ENCODE measurements at places on chromosomes 3 and 15.

DNA sequence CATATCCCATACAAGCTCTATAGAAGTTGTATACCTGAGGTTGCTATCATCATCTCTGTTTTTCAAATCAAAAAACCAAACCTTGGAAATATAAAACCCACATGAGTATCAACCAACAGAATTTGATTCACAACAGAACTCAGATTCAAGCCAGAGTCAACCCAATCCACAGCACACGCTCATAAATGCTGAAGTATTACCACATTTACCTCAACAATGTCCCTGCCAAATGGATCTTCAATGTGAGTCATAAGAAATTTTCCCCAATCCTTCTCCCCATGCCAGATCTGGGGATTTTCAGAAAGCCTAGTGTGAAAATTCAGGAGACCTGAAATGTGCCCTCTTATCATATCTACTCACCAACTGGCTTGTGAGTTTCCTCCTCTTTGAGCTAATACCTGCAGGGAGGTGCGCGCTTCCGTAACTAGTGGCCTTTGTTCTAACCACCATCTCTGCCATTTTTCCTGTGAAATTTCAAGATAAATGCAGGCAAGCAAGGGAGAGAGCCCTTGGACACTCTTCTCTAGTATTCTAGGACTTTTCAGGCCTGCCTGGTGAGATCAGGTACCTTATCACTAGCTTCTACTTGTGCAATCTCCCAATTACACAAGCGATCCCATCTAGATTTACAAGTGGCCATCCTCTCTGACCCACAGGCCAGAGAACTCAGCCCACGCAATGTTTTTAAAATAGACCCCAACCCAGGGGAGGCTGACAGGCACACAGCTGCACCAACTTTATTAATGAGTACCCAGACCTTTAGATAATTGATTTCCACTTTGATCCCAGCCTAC lies 1076.9 kb upstream of the CFAP20DC start:
- DNase-seq: no peak

GRCh38 chr3:180036092-180036670 lies 556 bp downstream of the PEX5L start:
- no peak for DNase-seq

DNA sequence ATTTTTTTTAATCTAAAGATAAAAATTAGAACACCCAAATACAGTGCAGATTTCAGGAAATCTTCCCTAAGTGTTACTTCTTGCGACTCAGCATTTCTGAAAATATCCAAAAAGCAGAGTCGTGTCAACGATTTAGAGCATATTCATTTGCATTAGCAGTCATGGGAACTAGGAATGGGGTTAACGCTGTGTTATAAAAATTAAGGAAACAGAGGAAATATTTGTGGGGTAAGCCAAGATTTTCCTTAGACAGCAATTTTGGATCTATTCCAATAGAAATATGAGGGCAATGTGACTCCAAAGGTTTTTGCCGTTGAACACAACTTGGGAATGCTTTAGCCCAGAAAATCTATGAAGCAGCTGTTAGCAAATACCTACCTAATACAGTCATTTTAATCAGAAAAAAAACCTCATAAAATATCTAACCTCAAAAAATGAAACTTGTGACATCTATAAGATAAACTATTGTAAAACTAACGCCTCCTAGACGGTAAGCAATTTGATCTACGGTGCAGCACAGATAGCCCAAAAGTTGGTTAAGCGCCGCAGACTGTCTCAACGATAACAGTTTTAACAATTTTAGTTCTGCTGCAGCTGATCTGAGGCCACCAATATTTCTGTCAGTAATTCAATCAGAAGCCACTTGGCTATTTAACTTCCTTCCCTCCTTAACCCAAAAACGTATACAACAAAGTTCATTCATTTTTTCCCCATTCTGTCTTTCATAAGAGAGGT lies 5.8 kb upstream of the ATP11B start:
- no peak for DNase-seq

DNA sequence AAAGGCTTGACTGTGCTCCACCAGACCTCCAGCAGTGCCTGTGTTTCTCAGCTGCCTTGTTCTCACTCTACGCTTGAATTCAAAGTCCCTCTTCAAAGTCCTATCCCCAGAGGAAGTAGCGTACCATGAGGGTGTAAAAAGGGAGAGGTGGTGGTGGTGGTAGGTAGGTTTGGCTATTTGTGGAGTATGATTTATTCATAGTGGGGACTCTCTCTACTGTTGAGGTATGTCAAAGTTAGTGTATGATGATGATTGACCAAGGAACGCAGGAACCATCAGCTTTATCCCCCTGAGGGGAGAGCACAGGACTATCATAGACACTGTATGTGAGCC lies 137.9 kb downstream of the GHSR start:
- DNase-seq: no peak

DNA sequence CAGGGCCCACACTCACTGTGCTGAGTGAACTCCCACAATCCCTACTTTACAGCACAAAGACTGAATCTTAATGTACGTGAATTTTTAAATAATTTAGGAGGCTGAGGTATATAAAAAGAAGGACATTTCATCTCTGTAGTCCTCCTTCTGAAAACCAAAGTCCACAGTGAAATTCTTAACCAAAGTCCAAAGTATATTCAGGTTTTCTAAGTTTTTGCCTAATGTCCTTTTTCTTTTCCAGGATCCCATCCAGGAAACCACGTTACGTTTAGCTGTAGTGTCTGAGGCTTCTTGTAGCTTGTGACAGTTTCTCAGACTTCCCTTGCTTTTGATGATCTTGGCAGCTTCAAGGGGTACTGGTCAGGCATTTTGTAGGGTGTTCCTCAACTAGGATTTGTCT lies 44.5 kb downstream of the SCAP start:
- no peak for DNase-seq

DNA sequence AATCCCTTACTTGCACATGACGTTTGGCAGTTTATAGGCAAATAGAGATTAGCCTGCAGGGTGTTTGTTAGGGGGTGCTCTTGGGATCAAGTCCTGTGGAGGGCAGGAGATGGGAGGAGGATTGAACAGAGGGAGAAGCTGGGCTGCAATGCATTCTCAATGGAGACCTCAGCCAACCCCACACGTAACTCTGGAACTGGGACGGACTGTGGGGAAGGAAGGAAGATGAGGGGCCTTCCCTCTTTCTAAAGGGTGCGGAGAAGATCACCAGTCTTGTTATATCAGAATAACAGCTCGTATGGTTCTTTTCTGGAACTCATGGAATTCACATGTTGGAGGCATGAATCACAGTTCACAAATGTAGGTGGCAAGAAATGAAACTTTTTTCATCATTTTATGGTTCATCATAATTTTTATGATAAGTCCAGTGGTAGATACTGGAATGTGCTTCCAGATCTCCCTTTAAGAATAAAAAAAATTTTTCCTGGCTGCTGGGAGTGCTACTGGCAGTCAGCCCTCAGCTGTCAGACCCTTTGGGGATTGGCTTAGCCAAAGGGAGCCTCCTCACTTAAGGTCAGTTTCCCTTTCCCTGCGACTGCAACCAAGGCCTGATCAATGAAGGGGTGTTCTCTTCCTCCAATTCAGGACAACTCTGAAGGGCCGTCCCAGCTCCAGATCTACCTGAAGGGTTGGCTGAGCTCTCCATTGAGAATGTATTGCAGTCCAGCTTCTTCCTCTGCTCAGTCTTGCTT lies 20.5 kb upstream of the LYZL4 start:
- DNase-seq: no peak

DNA sequence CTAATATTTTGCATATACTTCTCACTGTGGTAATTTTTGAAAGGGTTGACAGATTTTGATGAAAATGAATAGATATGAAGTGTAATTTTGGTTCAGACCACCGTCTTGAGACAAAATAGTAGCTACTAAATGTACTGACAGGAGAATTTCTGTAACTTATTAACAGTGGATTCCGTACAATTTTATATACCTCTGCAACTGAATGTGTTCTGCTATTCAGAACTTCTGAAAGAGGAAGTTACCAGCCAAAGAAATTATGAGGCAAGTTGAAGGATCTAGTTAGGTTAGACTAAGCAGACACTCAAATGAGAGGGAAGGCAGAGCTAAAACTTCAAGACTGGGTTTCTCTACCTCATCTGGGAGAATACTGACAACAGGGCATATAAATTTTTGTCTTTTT lies 29.4 kb downstream of the GAP43 start:
- no peak for DNase-seq

- DNase-seq: no peak
Observed at GRCh38 chr15:63439536-63440264, 58.1 kb upstream of the CA12 start.

DNA sequence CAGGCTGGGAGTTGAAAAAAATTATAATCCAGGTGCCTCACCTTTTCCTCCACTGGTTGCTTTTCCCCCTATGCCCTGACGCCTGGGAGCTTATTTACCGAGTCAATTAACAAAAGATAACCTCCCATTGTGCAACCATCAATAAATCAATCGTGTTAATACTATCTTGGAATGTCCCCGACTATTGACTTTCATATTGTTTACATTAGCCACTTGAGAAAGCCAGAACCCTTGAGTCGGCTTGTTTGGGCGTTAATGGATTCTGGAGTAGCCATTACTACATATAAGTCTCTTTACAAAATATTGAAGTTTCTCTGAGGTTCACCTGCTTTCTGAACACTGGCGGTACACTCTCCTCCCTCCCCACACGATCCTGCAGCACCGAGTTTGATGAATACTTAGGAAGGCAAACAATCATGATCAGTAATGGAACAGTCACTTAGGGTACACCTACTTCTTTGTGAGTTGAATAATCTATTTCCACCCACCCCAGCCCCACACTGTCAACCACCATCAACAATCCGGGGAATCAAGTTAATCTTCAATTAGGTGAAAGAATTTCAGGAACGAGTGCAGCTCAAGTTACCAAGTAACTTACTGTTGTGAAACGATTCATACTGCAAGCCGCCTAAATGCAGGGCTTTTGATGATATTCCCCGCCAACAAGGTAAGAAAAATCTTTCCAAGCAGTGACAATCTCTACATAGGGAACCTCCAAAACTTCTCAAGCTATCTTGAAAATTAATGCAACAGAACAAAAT lies 159.3 kb upstream of the NR2F2 start:
- no peak for DNase-seq

DNA sequence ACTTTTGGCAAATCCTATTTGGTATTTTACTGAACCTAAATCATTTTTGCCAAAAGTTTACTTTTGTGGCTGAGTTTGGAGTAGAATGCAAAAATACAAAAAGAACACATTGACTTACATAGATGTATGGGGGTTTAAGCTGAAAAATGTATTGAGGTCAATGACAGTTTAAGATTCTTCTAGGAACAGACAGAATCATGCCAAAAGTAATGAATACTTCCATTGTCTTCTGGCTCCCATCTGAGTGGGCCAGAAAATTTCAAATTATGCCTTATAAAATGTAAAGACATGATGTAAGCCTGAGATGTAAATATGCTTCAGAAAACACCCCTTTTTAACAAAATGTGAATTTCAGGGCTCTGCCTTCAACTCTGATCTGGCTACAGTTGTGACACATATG lies 375.1 kb upstream of the DPH6 start:
- no peak for DNase-seq

DNA sequence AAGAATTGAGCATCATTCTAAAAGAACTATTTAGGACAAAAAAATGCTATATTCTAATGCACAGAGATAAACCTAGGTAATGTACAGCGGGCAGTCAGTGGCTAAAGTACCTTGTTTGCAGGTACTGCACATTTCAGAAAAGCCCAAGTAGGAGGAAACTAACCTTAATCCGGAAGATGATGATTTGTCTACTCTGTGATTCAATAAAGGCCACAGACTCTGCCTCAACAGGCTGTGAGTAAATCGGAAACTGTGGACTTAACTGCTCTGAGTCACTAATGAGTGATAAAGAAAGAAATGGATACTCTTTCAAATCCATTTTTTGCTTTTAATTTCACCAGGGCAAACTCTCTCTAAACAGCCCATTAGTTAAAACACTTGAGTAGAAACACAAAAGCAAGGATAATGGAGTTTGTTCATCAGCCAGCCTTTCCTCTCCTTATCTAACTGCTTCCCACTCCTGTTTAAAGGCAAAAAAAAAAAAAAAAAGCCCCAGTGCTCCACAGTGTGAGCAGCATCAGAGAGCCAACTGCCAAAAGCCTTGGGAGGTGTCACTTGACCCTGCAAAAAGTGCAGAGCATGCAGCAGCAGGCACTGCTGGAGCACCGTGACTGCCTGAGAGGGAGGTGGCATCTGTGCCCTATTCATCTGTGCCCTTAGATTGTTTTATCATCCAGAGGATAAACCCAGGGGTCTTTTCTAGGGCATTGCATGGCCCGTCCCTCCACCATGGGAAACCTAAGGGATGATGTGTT lies 187.7 kb downstream of the SATB1 start:
- no peak for DNase-seq

DNA sequence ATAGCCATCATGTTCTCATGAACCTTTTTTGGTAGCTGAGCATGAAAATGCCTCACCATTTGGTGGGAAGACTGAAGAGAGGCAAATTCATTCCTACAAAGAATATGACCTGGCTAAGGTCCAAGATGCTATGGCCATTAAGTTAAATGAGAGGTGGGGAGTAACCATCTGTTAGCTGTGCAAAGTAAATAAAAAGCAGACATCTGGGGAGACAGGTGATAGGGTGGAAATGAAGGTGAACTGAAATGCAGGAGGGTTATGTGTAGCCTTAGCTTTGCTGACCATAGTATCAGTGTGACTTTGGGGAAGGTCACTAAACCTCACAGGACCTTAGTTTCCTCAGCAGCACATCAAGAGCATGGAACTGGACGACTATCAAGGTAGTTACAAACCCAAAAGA lies 111.0 kb upstream of the STRIT1 start:
- DNase-seq: no peak

GRCh38 chr3:82054849-82055248 lies 293.4 kb upstream of the GBE1 start:
- DNase-seq: no peak

GRCh38 chr3:152621967-152622810 lies 212.7 kb upstream of the P2RY1 start:
- DNase-seq: no peak

DNA sequence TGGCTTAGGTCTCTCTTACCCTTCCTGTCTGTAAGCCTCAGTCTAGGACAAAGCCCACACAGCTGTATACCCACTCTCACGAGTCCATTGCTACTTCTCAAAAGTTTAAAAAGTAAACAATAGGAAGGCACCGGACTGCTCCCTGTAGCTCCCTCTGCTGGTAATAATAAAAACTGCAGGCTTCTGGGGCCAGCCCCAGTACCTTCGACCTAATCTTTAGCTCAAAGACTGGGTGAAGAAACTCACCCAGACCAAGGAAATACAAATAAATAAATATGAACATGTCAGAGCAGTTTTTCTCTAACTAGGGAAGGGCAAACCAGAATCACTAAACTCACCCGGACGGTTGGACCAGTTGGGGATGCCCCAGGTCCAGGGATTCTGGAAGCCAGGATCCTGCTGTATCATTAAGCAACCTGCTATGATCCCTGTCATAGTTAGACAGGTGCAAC lies 5.0 kb downstream of the FAM219B start:
- peak; percentile 32 for DNase-seq

Data from stimulated activated CD4-positive, alpha-beta T cell treated with anti-CD3 and anti-CD28 coated beads, TNF-alpha, amount 100 ng/mL, for 1 hour (primary cell).